ENCODE measurements at places on chromosomes 6 and 20. TPM values are rescaled to one million over a fixed set of nuclear protein-coding genes. Genes with fewer than 3 reads are reported as not detected.

GRCh38 chr6:131349199-131349598, 213.9 kb downstream of the AKAP7 start:
- H3K27ac ChIP-seq = no peak overlapping the region
- no peaks in the 10 kb centered on the region for H3K4me1 ChIP-seq
- no peaks in the 10 kb centered on the region for H3K27me3 ChIP-seq
- H3K4me3 ChIP-seq = no peak overlapping the region

DNA sequence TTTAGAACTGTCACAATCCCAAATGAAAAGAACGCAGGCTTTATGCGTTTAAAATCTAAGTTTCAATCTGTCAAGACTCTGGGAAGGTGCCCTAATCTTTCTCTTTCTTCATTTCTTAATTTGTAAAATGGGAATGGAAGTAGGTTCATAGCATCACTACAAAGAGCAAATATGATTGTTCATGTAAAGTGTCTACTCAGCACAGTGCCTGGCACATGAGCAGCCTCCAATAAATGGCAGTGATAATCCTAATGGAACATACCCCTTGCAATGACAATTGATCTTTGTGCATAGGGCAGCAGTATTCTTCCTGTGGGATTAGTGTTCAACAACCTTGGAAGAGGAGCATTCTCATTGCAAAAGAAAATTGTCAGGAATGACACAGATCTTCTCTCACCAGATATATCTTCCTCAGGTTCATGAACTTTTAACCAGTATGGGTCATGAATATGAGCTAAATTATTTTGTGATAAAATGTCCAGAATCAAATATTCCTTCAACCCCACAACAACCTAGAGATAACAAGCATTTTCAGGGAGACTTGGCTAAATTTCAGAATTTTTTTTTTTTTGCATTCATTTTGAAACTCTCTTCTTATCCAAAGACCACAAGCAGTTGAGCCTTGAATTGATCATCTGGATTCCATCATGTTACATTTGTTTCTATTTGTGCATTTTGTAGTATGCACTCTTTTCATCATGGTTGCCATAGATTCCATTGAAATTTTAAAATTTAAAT, 149.1 kb downstream of the TBX18 start:
- no peak for DNase-seq
- H3K4me3 ChIP-seq = no peak overlapping the region
- H3K4me1 ChIP-seq = peaks cover 15% of the 10 kb centered on the region
- no peaks in the 10 kb centered on the region for H3K36me3 ChIP-seq
- H3K27ac ChIP-seq = no peak overlapping the region
- H3K27me3 ChIP-seq = no peaks in the 10 kb centered on the region

DNA sequence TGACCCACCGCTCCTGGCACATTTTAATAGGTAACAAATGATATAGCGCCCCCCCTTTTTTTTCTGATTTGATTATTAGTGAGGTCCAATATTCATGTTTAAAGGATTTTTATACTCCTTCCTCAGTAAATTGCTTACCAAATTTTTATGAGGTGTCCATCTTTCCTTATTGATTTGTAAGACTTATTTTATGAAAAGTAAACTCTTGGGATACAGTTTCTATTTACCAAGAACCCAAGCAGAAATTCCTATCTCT, 25.1 kb downstream of the TRIM27 start:
- peaks cover 6% of the 10 kb centered on the region for H3K4me1 ChIP-seq
- no peak overlapping the region for H3K27ac ChIP-seq
- H3K36me3 ChIP-seq = peaks cover 30% of the 10 kb centered on the region
- no peaks in the 10 kb centered on the region for H3K27me3 ChIP-seq
- H3K4me3 ChIP-seq = no peak overlapping the region

GRCh38 chr20:52432740-52433139, 241.2 kb upstream of the ZFP64 start:
- DNase-seq = no peak
- H3K27ac ChIP-seq = no peak overlapping the region
- no peaks in the 10 kb centered on the region for H3K4me1 ChIP-seq
- H3K4me3 ChIP-seq = no peak overlapping the region
- H3K27me3 ChIP-seq = no peaks in the 10 kb centered on the region

The C6orf132 gene
- total RNA-seq = 5.3 TPM

GRCh38 chr6:30135757-30136156, at the start of gene TRIM40:
TSS of gene TRIM40 (plus strand) at chr6:30136140. CDS start at chr6:30137037, 897 bp downstream.
- H3K4me1 ChIP-seq = no peaks in the 10 kb centered on the region
- H3K4me3 ChIP-seq = no peak within 1 kb of the TSS
- peaks cover 23% of the 10 kb centered on the region for H3K27me3 ChIP-seq
- no peak within 1 kb of the TSS for H3K27ac ChIP-seq

- no peaks in the 10 kb centered on the region for H3K36me3 ChIP-seq
- DNase-seq = no peak
- H3K4me1 ChIP-seq = no peaks in the 10 kb centered on the region
- H3K4me3 ChIP-seq = no peak overlapping the region
- no peak overlapping the region for H3K27ac ChIP-seq
These were observed 135.0 kb upstream of the CCDC28A start for GRCh38 chr6:138638604-138639003.

The PLN gene
- 0.43 TPM for total RNA-seq

The DDO gene
- not detected for total RNA-seq

The MUC22 gene
- total RNA-seq = 0.05 TPM

- H3K27ac ChIP-seq = no peak overlapping the region
- no peak overlapping the region for H3K4me3 ChIP-seq
- DNase-seq = no peak
- no peaks in the 10 kb centered on the region for H3K36me3 ChIP-seq
These were observed 23.4 kb downstream of the SCML4 start for GRCh38 chr6:107800564-107801164.

- H3K4me3 ChIP-seq = no peak overlapping the region
- no peaks in the 10 kb centered on the region for H3K27me3 ChIP-seq
- no peak overlapping the region for H3K27ac ChIP-seq
- no peak for DNase-seq
These were observed 11.1 kb upstream of the MAPK13 start for GRCh38 chr6:36119209-36119608.

- no peak overlapping the region for H3K27ac ChIP-seq
- no peak overlapping the region for H3K4me3 ChIP-seq
- peaks cover 11% of the 10 kb centered on the region for H3K4me1 ChIP-seq
- H3K36me3 ChIP-seq = no peaks in the 10 kb centered on the region
- DNase-seq = no peak
These were observed 50.9 kb downstream of the DEK start for GRCh38 chr6:18213439-18213838.
